ENCODE measurements at places on chromosomes 11 and 22. TPM values are rescaled to one million over a fixed set of nuclear protein-coding genes. Genes with fewer than 3 reads are reported as not detected.
A peak's percentile ranks its signal among the peaks of the same experiment; 100 is the strongest.

DNA sequence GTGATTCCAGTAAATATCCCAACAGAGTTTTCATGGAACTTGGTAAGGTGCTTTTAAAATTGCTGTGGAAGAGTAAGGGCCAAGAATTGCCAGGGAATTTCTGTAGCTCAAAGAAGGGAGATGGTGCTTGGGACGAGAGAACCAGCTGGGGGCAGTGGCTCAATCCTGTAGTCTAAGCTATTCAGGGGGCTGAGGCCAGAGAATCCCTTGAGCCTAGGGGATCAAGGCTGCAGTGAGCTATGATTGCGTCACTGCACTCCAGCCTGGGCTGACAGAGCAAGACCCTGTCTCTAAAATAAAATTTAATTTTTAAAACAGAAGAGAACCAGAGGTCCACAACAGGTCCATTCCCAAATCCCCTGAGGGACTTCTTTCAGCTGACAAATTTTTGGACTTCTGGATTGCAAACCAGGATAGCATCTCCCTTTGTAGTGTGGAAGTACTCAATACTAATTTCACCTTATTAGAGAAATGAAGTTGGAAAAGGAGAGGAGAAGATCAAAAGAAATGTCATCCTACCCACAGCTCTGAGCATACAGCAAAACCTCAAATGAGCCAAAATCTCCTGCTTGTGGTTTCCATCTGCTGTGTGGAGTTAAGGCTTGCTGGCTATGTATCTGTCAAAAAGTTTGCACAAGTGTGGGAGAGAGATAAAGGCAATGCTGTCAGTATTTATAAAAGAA lies 59.2 kb upstream of the CLPB start:
- peaks cover 7% of the 10 kb centered on the region for H3K4me1 ChIP-seq
- H3K27ac ChIP-seq, result no peak overlapping the region
- H3K27me3 ChIP-seq, result no peaks in the 10 kb centered on the region
- H3K4me3 ChIP-seq, result no peak overlapping the region
- DNase-seq, result no peak
- H3K36me3 ChIP-seq, result no peaks in the 10 kb centered on the region

DNA sequence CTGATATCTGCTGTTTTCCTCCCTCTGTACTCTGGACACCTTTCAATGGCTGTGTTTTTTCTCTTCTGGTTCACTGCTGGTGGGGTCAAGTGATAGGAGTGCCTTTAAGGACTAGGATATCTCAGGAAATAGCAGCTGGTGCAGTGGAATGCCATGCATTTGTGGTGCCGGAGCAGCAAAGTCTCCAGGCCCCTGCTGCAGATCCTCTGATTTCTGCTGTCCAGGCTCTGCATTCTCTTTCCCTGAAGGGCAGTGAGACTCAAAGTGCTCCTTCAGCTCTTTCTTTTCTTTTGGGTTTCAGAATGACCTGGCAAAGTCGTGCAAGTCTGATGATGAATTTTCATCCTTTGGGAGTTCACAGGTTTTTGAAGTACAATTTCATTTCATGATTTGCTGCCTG lies 774.3 kb downstream of the FAM181B start:
- no peak overlapping the region for H3K27ac ChIP-seq
- H3K4me1 ChIP-seq, result peaks cover 17% of the 10 kb centered on the region
- H3K4me3 ChIP-seq, result no peak overlapping the region
- H3K36me3 ChIP-seq, result no peaks in the 10 kb centered on the region
- DNase-seq, result no peak

GRCh38 chr11:12182676-12183541 lies 72.5 kb downstream of the MICAL2 start:
- H3K27ac ChIP-seq, result no peak overlapping the region
- no peak overlapping the region for H3K4me3 ChIP-seq
- peaks cover 34% of the 10 kb centered on the region for H3K4me1 ChIP-seq
- H3K36me3 ChIP-seq, result peaks cover 15% of the 10 kb centered on the region
- H3K27me3 ChIP-seq, result no peaks in the 10 kb centered on the region

- H3K36me3 ChIP-seq, result peaks cover 9% of the 10 kb centered on the region
- no peak for DNase-seq
- H3K27ac ChIP-seq, result no peak overlapping the region
- H3K4me1 ChIP-seq, result peaks cover 92% of the 10 kb centered on the region
- H3K4me3 ChIP-seq, result peak overlapping the region; percentile 15
These were observed 112.3 kb downstream of the MAML2 start for GRCh38 chr11:96230686-96231085.

GRCh38 chr11:103594283-103594682 lies 442.2 kb upstream of the DDI1 start:
- no peak overlapping the region for H3K27ac ChIP-seq
- no peaks in the 10 kb centered on the region for H3K36me3 ChIP-seq
- no peaks in the 10 kb centered on the region for H3K4me1 ChIP-seq
- no peak for DNase-seq

DNA sequence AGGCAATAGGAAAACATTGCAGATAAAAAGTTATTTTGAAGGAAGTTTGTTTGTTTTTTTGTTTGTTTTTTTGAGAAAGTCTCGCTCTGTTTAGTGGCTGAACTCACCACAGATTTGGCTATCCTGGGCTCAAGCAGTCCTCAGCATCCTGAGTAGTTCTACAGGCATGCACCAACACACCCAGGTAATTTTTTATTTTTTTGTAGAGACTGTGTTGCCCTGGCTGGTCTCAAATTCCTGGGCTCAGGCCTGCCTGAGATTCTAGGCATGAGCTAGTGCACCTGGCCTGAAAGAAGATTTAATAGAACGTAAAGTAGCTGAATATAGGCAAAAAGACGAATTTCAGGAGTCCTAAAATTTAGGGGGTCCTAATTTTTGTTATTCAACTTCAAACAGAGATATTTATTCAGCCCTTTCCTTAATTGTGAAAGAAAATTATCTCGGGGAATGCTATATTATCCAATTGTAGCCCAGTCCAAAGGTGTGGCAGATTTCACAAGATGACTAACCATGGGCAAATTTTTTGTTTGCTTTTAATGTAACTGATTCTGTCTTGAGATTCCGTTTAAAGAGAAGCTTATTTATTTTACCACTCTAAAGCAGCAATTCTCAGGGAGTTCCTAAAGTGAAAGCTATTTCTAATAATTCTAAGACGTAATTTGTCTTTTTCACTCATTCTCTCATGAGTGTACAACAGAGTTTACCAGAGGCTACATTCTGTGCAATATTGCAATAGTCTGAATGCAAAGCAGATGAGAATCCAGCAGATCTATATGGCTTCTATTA lies 940 bp downstream of the IL18 start:
- no peak for DNase-seq

DNA sequence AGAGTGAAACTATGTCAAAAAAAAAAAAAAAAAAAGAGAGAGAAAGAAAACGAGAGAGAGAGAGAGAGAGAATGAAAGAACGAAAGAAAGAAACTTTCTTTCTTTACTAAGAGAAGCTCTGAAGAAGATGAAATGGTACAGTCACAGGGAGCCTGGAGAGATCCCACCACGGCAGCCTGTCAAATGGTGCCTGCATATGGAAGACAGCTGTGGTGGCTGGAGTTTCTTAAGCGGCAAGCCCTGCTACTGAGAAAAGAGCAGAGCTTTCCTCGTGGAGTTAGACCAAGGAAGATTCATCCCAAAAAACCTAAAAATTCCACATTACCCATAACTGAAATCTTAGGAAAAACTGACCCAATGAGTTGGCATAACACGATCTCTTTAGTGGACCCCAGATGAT lies 66.7 kb downstream of the MICAL3 start:
- DNase-seq, result no peak
- no peak overlapping the region for H3K27ac ChIP-seq
- peaks cover 9% of the 10 kb centered on the region for H3K4me1 ChIP-seq
- no peaks in the 10 kb centered on the region for H3K36me3 ChIP-seq
- no peak overlapping the region for H3K4me3 ChIP-seq

DNA sequence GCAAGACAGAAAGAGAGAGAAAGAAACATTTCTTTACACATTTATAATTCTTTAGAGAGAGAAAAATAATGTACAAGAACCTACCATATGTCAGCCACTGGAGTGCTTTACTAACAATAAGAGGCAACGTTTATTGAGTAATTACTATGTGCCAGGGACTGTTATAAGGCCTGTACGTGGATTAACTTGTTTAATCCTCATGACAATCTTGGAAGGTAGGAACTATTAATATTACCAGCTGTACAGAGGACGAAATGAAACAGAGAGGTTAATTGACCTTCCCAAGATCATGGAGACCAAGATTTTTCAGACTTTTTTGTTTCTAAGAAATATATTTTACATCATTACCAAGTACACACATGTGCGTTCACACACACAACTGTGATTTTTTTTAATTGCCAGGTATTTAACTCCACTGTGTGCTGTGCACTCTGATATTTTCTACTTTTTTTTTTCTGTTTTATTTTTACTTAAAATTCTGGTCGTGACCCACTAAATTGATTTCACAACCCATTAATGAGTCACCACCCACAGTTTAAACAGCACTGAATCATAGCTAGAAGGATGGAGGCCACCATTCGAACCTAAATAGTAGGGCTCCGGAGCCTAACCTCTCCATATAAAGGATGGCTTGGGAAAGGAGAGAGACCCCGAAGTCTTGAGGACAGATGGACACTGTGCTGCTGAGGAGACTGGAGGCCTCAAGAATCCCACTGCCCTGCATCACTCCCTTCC lies 21.4 kb downstream of the CREB3L1 start:
- H3K27ac ChIP-seq, result no peak overlapping the region
- H3K4me3 ChIP-seq, result no peak overlapping the region
- peaks cover 7% of the 10 kb centered on the region for H3K27me3 ChIP-seq

DNA sequence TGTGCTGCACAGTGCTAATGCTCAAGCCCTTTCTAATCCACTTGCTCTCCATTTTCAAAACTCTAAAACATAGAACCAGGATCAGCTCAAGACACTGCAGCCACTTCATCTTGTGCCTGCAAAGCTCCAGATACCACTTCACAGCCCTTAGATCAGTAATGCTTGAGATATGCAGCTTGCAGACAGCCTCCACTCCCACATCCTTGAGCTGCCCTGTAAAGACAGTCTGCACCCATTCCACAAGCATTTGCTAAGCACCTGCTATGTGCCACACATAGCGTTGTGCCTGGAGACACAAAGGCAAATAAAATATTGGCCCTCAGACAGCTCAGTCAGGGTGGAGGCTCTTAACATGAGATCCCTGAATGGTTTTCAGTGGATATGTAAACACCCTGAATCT lies 192.5 kb upstream of the SNX19 start:
- H3K27ac ChIP-seq, result no peak overlapping the region
- H3K36me3 ChIP-seq, result no peaks in the 10 kb centered on the region
- H3K4me1 ChIP-seq, result no peaks in the 10 kb centered on the region

DNA sequence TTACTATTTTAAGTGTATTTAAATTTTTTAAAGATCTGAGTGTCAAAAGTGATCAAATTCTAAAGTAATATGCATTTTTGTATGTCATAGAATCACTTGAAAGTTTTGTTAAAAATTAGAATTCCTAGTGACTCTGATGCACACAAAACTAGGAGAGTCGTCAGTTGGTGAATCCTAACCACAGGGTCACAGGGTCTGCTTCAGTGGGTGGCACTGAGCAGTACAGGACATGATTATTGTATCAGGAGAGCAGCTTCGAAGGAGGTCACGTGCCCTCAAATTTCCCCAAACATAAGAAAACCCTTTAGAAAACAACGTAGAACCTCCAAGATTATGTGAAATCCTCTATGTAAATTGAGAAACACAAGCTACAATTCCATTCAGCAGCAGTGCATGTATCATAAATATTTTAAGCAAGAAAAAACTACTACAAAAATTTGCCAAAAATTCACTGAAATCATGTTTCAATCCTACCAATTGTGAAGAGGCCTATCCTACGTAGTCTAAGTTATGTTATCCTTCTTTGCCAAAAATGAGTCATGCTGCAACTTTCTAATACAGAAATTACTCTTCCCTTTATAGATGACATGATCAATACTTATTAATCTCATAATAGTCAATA lies 323.6 kb downstream of the AASDHPPT start:
- no peaks in the 10 kb centered on the region for H3K4me1 ChIP-seq
- H3K27ac ChIP-seq, result no peak overlapping the region
- H3K27me3 ChIP-seq, result no peaks in the 10 kb centered on the region
- H3K4me3 ChIP-seq, result no peak overlapping the region

- no peak for DNase-seq
- H3K4me1 ChIP-seq, result no peaks in the 10 kb centered on the region
- no peaks in the 10 kb centered on the region for H3K36me3 ChIP-seq
- no peaks in the 10 kb centered on the region for H3K27me3 ChIP-seq
- no peak overlapping the region for H3K27ac ChIP-seq
These were observed 153.8 kb upstream of the ARHGAP20 start for GRCh38 chr11:110866081-110866480.

GRCh38 chr22:22558071-22558971 lies 744 bp downstream of the PRAME start:
- H3K36me3 ChIP-seq, result no peaks in the 10 kb centered on the region
- no peaks in the 10 kb centered on the region for H3K27me3 ChIP-seq
- H3K4me1 ChIP-seq, result peaks cover 4% of the 10 kb centered on the region
- no peak for DNase-seq
- no peak overlapping the region for H3K4me3 ChIP-seq

DNA sequence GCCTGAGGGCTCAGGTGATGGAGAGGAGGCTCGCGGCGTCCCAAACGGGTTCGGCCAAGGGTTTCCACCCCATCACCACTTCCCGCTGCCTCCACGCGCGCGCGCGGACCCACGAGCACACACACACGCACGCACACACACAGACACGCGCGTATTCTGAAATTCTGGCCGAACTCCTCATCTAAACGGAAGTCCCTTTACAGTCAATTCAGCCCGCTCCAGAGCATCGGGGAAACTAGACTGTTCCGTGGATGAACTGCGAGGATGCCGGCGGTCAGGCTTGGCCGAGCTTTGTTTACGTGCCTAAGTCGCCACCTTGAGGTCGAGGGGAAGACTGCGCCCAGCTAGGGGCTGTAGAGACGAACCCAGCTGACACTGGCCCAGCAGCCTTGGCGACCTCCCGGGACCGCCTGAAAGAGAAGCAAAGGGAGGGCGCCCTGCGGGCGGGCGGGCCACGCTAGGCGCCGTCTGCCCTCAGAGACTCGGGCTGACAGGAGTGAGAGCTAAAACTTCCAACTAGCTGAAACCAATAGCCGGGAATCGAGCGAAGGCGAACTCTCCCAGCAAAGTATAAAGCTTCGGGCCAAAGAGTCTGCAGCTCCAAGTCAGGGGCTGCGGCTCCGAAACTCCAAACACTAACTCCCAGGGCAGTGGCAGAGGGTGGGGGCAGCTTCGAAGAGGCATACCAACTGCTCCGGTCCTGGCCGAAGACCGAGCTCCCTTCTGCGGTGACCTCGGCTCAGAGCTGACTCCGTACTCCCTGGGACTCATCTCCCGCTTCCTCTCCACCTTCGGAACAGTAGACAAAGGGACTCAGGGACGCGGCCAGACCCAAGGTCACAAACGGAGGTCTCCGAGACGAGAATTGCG lies 124.7 kb upstream of the C11orf58 start:
- peak overlapping the region; percentile 38 for H3K27ac ChIP-seq
- peak overlapping the region; percentile 85 for H3K4me3 ChIP-seq
- H3K27me3 ChIP-seq, result peaks cover 22% of the 10 kb centered on the region
- no peaks in the 10 kb centered on the region for H3K36me3 ChIP-seq
- DNase-seq, result peak; percentile 78

Gene TECTA
- total RNA-seq, result 0.39 TPM

Gene TTC36
- 0.74 TPM for total RNA-seq

Gene MS4A4E
- total RNA-seq, result not detected

Gene MMP27
- total RNA-seq, result not detected

Gene SCUBE1
- not detected for total RNA-seq

Gene FBLN1
- total RNA-seq, result not detected

Data from activated T-cell treated with anti-CD3 and anti-CD28 coated beads, Interleukin-2, amount 50 U/mL, for 72 hours (primary cell).